Thoracic aorta (tissue), 2 donors: ENCODE measurements at places on chromosomes 4 and X.

DNA sequence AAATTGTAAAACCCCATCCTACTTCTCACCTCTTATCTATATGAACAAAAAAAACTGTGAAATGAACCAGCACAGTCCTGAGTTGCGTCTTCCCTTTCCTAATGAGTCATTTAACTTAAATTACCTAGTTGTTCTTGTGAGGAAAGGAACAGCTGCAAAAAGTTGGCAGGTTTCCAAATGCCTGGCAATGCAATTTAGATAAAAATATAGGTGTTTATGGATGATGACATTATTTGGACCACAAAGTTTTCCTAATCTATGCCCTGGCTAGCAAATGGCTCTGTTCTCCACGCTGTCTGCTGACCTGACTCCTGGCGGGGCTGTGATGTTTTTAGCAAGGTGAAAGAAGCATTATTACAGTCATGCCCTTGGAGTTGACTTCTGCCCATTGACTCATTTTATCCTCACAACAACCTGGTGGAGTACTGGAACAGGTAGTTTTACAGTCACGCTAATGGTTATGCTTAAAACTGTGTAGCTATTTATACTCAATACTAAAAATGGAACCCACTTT is 29.8 kb upstream of the RELL1 start:
- H3K36me3 ChIP-seq: no peaks in the 10 kb centered on the region
- no peaks in the 10 kb centered on the region for H3K27me3 ChIP-seq
- H3K27ac ChIP-seq: no peak overlapping the region
- no peaks in the 10 kb centered on the region for H3K4me1 ChIP-seq
- no peak for DNase-seq

- DNase-seq: no peak
- H3K27me3 ChIP-seq: no peaks in the 10 kb centered on the region
- no peak overlapping the region for H3K27ac ChIP-seq
Observed at GRCh38 chr4:144318797-144319196, 178.3 kb upstream of the GYPA start.

GRCh38 chr4:108458681-108459080 is 161.7 kb upstream of the RPL34 start:
- no peak overlapping the region for H3K4me3 ChIP-seq
- DNase-seq: no peak
- H3K36me3 ChIP-seq: no peaks in the 10 kb centered on the region
- H3K4me1 ChIP-seq: no peaks in the 10 kb centered on the region

- no peak overlapping the region for H3K27ac ChIP-seq
- H3K4me3 ChIP-seq: no peak overlapping the region
- DNase-seq: no peak
- H3K36me3 ChIP-seq: no peaks in the 10 kb centered on the region
- no peaks in the 10 kb centered on the region for H3K27me3 ChIP-seq
Observed at GRCh38 chr4:57320849-57321248, 210.7 kb upstream of the IGFBP7 start.

DNA sequence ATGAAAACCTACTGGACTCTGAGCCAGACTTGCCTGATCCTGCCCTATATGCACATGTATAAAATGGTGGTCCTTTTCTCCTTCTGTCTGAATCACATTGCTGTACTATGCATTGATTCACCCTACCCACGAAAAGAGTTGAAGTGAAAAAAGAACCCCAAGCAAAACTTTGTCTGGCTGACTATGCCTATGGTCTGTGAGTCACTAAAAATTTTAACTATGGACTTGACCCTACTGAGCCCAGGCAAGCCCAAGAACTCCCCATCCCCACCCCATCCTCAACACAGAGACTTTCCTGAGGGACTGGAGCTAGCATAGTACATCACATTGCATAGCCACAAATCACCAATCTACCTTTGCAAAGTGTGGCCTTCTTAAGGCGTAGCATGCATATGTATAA is 116.6 kb upstream of the TENM3 start:
- no peak for DNase-seq
- H3K4me1 ChIP-seq: no peaks in the 10 kb centered on the region
- H3K4me3 ChIP-seq: no peak overlapping the region
- no peaks in the 10 kb centered on the region for H3K36me3 ChIP-seq
- no peak overlapping the region for H3K27ac ChIP-seq

DNA sequence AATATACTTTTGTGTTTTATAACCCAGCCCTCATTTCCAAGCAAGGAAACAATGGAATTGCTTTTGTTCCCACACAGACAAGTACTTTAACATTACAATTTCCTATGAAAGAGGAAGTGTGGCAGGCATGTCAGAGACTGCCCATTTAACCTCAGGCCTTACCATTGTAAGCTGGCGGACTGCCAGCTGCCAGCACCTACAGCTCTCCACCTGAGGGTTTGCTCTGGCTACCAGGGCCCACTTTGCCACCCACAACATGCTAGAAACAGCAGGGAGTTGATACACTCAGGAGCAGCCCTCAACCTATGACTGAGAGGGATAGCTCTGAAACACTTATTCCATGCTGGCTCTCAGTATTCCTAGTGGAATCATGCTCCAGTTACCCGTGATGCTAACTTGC is 152.3 kb upstream of the PRDX4 start:
- no peak for DNase-seq
- no peak overlapping the region for H3K27ac ChIP-seq
- H3K4me3 ChIP-seq: no peak overlapping the region
- no peaks in the 10 kb centered on the region for H3K36me3 ChIP-seq
- no peaks in the 10 kb centered on the region for H3K4me1 ChIP-seq

DNA sequence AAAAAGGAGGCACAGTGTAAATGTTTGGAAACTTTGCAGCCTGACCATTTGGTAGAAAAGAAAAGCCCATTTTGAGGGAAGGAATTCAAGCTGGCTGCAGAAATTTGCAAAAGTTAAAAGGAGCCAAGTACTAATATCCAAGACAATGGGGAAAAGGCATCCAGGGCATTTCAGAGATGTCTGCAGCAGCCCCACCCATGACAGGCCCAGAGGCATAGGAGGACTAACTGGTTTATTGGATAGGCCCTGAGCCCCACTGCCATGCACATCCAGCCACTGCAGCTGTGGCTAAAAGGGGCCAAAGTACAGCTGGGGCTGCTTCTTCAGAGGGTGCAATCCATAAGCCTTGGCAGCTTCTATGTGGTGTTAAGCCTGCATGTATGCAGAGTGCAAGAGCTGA is 104.9 kb downstream of the HS3ST1 start:
- H3K4me3 ChIP-seq: no peak overlapping the region
- no peaks in the 10 kb centered on the region for H3K36me3 ChIP-seq
- H3K27ac ChIP-seq: no peak overlapping the region
- no peaks in the 10 kb centered on the region for H3K4me1 ChIP-seq
- DNase-seq: no peak

- no peaks in the 10 kb centered on the region for H3K27me3 ChIP-seq
- DNase-seq: no peak
- no peaks in the 10 kb centered on the region for H3K4me1 ChIP-seq
- no peak overlapping the region for H3K4me3 ChIP-seq
Observed at GRCh38 chr4:153349206-153349805, 4.8 kb downstream of the MND1 start.

- no peak overlapping the region for H3K27ac ChIP-seq
- H3K4me3 ChIP-seq: no peak overlapping the region
- DNase-seq: no peak
- H3K36me3 ChIP-seq: no peaks in the 10 kb centered on the region
Observed at GRCh38 chrX:122078079-122078478, 1030.7 kb downstream of the GLUD2 start.

DNA sequence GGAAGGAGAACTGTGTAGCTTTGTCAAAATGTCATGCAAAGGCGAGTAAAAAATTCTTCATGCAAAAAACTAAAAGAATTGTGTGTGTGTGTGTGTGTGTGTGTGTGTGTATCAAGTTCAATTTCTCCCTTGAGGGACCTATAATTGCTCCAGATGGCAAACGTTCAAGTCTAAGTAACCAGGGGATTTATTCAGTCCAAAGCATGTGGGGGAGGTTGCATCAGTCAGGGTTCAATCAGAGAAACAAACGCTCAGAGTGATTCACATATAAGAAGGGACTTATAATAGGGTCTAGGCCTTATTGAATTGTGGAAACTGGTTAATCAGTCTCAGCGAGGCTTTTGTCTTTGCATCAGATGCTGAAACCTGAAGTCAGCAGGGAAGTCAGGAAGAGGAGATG is 5.0 kb downstream of the DCAF8L1 start:
- H3K4me1 ChIP-seq: no peaks in the 10 kb centered on the region
- no peak overlapping the region for H3K4me3 ChIP-seq
- no peaks in the 10 kb centered on the region for H3K36me3 ChIP-seq
- no peaks in the 10 kb centered on the region for H3K27me3 ChIP-seq
- no peak overlapping the region for H3K27ac ChIP-seq
- no peak for DNase-seq

DNA sequence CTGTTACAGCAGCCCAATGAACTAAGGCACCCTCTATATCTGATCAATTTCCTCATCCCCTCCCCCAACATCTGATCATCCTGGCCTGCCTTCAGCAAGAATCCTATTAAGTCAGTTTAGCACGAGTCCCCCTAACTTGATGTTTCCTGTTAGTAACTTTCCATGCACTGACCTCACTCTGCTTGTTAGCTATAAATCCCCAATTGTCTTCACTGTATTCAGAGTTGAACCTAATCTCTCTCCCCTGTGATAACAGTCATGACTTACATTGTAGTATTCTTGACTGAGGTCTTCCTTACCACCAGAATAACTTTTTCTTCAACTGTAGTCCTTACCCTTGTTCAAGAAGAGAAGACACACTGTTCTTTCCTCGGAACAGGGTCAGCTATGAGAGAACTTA is 8.5 kb downstream of the ANXA5 start:
- no peak overlapping the region for H3K4me3 ChIP-seq
- H3K27ac ChIP-seq: no peak overlapping the region
- no peak for DNase-seq
- peaks cover 59% of the 10 kb centered on the region for H3K4me1 ChIP-seq

DNA sequence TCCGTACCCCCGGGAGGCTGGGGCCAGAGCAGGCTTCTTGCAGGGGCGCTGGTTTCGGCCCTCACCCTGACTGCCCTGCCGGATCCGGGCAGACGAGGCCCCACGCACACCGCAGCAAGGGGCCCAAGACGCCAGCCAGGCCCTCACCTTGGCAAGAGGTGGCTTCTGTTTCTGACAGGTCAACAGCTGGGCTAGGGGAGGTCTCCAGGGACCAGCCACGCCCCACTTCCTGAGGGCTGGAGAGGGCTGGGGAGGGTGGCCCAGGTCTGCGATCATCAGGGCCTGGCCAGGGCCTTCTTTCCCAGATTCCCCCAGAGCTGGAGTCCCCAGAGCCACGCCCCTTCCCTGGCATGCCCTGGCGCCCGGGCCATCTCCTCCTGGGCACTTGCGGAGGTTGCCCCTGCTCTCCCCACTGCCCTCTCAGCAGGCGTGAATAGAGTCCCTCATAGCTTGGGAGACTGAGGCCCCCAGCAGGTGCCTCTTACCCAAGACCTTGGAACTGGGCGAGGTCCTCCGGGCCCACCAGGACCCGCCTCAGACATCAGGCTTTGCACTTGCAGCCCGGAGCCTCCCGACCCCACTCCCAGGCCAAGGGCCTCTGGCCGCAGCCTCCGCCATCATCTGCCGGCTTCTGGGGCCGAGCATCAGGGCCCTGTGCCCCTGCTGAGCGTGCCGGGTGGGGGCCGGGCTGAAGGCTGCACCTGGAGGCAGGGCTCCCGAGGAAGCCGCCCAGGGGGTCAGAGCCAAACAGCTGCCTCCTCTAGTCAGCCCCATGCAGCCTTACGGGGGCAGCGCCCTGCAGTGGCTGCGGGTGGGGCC is 6.3 kb upstream of the FGFR3 start:
- H3K4me3 ChIP-seq: no peak overlapping the region
- H3K36me3 ChIP-seq: no peaks in the 10 kb centered on the region
- no peak overlapping the region for H3K27ac ChIP-seq
- no peaks in the 10 kb centered on the region for H3K4me1 ChIP-seq
- no peaks in the 10 kb centered on the region for H3K27me3 ChIP-seq

- H3K4me1 ChIP-seq: no peaks in the 10 kb centered on the region
- no peak overlapping the region for H3K4me3 ChIP-seq
- no peaks in the 10 kb centered on the region for H3K36me3 ChIP-seq
- H3K27me3 ChIP-seq: no peaks in the 10 kb centered on the region
Observed at GRCh38 chr4:35052546-35052945, 1191.8 kb downstream of the ARAP2 start.

GRCh38 chr4:127503111-127503510 is 129.6 kb upstream of the INTU start:
- no peaks in the 10 kb centered on the region for H3K27me3 ChIP-seq
- H3K4me3 ChIP-seq: no peak overlapping the region
- no peak for DNase-seq
- H3K27ac ChIP-seq: no peak overlapping the region
- H3K36me3 ChIP-seq: no peaks in the 10 kb centered on the region

- H3K27me3 ChIP-seq: no peaks in the 10 kb centered on the region
- no peak overlapping the region for H3K4me3 ChIP-seq
Observed at GRCh38 chr4:178140326-178140915, 698.2 kb upstream of the AGA start.

- H3K27ac ChIP-seq: peak overlapping the region; percentile 39
- no peaks in the 10 kb centered on the region for H3K36me3 ChIP-seq
- H3K27me3 ChIP-seq: no peaks in the 10 kb centered on the region
Observed at GRCh38 chr4:31051151-31051550, 331.0 kb downstream of the PCDH7 start.

GRCh38 chrX:11196476-11196875 is 85.3 kb downstream of the HCCS start:
- H3K4me1 ChIP-seq: peaks cover 10% of the 10 kb centered on the region
- H3K4me3 ChIP-seq: no peak overlapping the region
- no peak for DNase-seq
- H3K27me3 ChIP-seq: no peaks in the 10 kb centered on the region
- H3K36me3 ChIP-seq: no peaks in the 10 kb centered on the region
- H3K27ac ChIP-seq: no peak overlapping the region

GRCh38 chr4:23855912-23856605 is 33.8 kb downstream of the PPARGC1A start:
- no peak for DNase-seq
- H3K4me3 ChIP-seq: no peak overlapping the region
- no peak overlapping the region for H3K27ac ChIP-seq

DNA sequence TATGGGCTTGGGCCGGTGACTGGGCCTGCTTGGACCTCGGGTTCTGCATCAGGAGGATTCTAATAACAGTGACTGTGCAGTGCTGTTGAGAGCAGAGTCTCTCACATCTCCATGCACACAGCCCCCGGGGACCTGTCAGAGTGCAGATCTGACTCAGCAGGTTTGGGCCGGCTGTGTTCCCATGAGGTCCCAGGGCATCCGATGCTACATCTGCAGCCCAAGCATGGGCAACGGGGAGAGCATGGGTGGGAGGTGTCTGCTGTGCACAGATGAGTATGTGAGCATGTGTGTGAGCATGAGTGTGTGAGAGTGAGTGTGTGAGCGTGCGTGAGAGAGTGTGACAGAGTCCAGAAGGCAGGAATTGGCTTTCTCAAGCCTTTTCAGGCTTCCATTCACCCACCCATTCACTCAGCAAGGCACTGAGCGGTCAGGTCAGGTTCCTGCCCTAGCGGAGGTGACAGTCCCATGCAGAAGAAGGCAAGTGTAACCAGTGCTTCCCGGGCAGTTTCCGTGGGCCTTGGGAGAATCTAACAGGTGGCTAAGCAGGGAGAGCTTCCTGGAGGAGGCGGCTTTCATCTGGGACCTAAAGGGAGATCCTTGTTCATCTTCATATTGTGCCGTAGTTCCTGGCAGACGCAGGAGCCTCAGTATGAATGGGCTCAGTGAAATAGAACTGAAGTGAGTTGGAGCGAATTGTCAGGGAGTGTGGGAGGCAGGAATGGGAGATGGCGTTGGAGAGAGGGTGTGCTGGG is 62.6 kb downstream of the SORCS2 start:
- H3K36me3 ChIP-seq: no peaks in the 10 kb centered on the region
- H3K27me3 ChIP-seq: no peaks in the 10 kb centered on the region
- peak; percentile 10 for DNase-seq

GRCh38 chrX:77938083-77938680 is 27.7 kb downstream of the ATP7A start:
- no peak for DNase-seq
- H3K4me1 ChIP-seq: no peaks in the 10 kb centered on the region
- H3K27me3 ChIP-seq: no peaks in the 10 kb centered on the region
- H3K27ac ChIP-seq: no peak overlapping the region

- no peak for DNase-seq
- peak overlapping the region; percentile 65 for H3K4me3 ChIP-seq
- H3K27ac ChIP-seq: no peak overlapping the region
Observed at GRCh38 chr4:48490680-48491513, 845 bp downstream of the ZAR1 start.
